NCI-H2107 (cell line): ENCODE measurements at places on chromosomes 2 and 18.

DNA sequence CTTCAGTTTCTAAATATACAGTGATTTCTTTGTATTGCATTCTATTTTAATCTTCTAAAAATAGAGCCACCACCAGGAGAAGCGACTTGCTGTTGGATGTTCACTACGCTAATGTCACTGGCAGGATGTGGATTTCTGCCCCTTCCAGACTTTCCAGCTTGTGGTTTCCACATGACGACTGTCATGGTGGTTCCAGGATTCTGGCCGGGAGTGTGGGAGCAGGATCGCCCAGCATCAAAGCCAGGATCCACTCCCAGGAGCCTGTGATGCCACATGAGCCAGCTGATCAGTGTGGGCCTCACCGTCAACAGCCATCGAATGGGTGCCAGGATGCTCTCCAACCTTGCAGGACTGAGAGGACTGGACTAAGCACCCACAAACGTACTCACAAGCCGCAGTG, 148.8 kb downstream of the HDAC4 start:
- no peak for DNase-seq

DNA sequence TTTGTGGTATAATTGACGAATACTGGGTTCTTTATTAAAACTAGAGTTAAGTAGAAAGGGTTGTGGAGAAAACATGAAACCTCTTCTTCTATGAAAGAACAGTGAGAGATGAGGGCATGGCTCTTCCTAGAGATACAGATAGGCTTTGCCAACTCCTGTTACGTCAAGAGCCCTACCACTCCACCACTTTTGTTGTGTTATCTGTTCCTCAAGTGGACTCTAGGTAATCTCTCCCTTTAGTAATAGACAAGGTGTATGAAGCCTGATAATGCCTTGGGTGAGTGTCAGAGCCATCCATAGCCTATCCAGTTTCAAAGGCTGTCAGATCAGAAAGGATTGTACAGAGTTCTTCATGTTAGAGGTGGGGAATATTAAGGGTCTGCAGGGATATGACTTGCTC, 176.4 kb downstream of the SETBP1 start:
- no peak for DNase-seq

GRCh38 chr2:35973132-35973736, 382.3 kb upstream of the CRIM1 start:
- DNase-seq = no peak

DNA sequence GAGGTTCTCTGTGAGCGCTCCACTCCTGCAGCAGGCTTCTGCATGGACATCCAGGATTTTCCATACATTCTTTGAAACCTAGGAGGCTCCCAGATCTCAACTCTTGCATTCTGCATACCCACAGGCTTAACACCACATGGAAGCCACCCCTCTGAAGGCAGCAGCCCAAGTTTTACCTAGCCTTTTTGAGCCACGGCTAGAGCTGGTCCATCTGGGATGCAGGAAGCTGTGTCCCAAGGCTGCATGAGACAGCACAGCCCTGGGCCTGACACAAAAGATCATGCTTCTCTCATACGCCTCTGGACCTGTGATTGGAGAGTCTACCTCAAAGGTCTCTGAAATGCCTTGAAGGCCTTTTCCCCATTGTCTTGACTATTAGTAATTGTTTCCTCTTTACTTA, 53.6 kb upstream of the RPRM start:
- no peak for DNase-seq

GRCh38 chr2:30620102-30620501, 173.1 kb downstream of the LCLAT1 start:
- DNase-seq = no peak
